ENCODE measurements at places on chromosomes 1 and 21.

- DNase-seq = no peak
Observed at GRCh38 chr1:170410401-170411166, 121.4 kb upstream of the GORAB start.

GRCh38 chr1:183198463-183198862 lies 12.4 kb downstream of the LAMC2 start:
- DNase-seq = peak; percentile 18

- DNase-seq = no peak
Observed at GRCh38 chr1:234858722-234859121, 248.7 kb upstream of the IRF2BP2 start.

GRCh38 chr1:101130673-101131072 lies 105.1 kb upstream of the DPH5 start:
- DNase-seq = no peak

GRCh38 chr1:182059936-182060335 lies 1.6 kb downstream of the ZNF648 start:
- no peak for DNase-seq
